ENCODE measurements at places on chromosomes 11 and 22.

DNA sequence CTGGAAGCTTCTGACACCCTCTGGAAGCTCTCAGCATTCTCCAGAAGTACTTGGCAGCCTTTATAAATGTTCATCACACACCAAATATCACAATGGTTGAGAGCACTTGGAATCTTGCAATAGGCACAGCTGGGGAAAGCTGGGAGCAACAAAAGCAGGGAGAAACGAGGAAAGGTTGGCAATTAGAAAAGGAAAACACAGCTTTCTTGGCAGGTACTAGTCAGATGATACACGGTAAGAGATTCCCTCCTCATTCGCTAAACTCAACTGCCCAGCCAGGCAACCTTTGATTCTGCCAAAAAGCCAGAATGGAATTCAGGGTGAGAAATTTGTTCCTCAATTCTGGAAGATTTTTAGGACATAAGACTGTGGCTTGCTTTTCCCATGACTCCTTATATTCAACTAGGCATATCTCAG, 576.9 kb upstream of the ANO5 start:
- peak; percentile 40 for DNase-seq

DNA sequence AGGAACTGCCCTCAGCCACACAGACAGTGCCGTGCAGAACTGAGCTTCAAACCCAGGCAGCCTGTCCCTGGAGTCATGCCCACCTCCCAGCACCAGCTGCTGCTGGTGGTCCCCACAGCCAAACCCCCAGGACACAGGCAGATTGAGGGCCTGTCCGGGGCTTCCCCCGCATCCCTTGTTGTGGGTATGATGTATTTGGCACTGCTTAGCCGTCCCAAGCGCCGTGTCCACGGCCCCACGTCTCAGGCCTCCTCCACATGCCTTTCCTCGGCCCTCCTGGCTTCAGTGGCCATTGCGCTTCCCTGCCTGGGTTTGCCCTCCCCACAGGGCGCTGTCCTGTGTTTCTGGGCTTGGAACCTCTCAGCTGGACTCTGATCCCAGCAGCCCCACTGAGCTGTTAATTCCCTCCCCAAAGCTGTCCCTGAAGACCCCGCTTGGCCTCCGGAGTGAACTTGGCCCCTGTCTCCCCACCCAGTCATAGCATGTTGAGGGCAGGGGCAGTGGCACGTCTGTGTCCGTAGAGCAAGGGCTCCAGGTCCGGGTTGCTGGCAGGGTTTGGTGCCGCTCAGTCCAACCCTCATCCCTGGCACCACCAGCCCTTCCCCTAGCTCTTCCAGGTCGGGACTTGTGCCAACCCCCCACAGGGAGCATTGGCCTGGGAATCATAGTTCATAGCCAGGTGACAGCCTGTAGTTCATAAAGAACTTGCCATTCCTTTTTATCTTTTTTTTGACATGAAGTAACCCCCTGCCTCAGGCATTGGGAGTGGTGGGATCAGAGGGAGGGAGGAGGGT, 34.5 kb upstream of the TEF start:
- no peak for DNase-seq

DNA sequence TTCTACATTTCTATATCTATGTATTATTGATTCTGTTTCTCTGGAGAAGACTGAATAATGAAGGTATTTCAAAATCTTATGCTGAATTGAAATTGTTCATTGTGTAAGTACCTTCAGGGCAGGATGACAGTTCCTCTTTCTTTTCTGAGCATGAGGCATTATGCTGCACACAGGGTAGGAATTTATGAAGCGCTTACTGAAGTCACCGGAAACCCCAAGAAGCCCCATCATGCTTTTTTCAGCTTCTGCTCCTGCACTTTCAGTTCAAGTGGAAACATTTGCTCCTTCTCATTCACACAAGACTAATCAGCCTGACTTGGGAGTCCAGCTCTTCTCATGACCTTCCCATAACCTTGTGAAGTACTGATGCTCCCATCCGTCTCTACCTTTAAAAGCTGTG, 314.7 kb upstream of the SORL1-AS1 start:
- no peak for DNase-seq

DNA sequence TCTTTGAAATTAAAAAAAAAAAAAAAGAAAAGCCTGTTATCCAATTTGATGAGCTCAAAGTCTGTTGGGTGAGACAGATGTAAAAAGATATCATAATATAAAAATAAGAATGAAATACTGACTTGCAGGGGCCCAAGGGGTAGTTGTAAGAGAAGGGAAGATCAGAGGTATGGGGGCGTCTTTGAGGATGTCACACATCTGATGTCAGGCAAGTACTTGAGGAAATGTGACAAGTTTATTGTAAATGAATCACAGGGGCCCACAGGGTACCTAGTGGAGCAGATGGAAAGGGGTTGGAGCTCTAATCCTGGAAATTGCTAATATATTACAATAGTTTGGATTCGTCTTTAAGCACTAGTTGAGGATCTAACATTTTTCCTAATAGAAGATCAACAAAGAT, 131.6 kb downstream of the MAML2 start:
- no peak for DNase-seq

DNA sequence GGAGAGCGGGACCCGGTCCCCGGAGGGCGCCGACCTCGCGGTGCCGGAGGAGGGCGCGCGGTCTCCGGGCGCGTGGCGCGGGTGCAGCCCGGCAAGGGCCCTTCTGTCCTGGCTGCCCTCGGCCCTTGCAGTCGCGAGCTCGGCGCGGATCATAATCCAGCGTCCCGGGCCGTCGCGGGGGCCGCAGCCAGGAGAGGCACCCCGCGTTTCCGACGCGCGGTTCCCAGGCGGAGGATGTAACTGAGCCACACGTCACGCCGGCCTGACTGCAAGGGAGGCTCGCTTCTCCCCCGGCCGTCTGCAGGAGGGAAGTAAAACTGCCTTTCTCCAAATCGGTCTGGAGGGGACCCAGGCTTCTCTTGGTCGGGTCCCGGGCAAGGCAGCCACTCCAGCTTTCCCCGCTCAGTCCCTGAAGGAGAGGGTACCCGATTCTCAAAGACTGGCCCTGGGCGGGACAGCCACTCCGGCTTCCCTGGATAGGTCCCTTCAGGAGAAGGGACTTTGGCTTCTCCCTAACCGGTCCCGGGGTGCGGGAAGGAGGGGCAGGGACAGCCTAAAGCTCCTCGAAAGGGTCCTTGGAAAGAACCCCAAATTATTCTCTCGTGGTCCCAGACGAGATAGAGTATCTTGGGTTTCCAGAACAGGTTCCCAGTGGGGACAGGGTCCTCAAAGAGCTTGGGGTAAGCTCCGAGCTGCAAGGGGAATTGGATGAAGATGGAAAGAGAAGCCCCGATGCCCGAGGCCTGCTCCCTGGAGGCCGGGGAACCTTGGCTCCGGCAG, 836 bp downstream of the SPON1 start:
- DNase-seq = peak; percentile 70

DNA sequence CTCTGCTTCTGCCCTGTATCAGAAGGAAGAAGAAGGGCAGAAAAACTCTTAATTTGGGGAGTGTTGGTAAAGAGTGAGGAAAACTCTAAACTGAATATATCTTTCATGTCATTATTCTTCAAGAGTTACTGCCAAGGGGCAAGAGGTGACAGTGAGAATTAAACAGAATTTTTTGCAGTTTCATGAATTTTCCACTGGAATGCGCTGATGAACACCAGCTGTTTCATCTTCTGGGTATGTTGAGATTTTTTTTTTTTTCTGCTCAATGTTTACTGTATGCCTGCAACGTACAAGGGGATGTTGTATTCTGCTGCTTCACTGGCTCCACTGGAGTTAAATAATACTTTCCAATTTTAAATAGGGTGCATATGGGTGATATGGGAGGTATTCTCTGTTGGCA, 117.8 kb downstream of the FAM76B start:
- DNase-seq = peak; percentile 16

DNA sequence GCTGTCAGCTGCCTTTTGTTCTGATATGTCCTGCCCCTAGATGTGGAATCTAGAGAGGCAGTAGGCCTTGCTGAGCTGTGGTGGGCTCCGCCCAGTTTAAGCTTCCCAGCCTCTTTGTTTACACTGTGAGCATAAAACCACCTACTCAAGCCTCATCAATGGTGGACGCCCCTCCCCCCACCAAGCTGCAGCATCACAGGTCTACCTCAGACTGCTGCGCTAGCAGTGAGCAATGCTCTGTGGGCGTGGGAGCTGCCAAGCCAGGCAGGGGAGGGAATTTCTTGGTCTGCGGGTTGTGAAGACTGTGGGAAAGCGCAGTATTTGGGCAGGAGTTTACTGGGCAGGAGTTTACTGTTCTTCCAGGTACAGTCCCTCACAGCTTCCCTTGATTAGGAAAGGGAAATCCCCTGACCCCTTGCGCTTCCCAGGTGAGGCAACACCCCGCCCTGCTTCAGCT, 98.5 kb downstream of the SMCO4 start:
- DNase-seq = no peak

DNA sequence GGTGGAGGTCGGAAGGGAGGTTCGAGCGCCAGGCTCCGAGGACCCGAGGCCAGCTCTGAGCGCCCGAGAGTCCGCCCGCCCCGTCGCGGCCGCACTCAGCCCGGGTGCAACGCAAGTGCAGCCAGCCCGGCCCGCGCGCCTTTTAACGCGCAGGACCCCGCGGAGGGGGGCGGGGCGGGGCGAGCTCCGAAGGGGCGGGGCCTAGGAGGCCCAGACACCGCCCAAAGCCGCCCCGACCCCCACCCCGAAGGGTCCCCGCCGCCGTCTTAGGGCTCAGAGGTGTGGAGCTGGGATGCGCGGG, at the start of gene PHOX2A:
Gene PHOX2A (minus strand): TSS at position 117 of the 301 bp plus-strand sequence. CDS start 172 bp downstream, outside the sequence.
- no peak for DNase-seq

GRCh38 chr11:7851391-7851790, 54.6 kb upstream of the OR5P2 start:
- DNase-seq = no peak

- no peak for DNase-seq
Measured at GRCh38 chr22:49230194-49230577, 597.5 kb downstream of the BRD1 start.

DNA sequence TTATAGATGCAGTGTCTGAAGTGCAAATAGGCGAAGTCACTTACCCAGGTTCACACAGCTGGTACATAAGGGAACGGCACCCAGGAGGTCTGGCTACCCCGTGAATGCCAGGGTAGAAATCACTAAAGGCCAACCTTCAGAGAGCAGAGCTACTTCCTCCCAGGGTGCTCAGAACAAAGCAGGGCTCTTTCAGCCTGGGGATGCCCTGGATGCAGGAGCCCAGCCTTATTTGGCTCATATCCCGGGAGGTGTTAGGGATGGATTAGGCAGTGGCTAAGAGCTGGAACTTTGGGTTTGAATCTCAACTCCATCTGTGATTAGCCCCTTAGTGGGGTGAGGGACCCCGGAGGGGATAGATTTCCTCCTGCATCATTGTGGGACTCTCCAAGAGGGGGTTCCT, 33.1 kb upstream of the ASPHD2 start:
- DNase-seq = no peak

- DNase-seq = no peak
Measured at GRCh38 chr11:28303477-28304191, 195.4 kb downstream of the METTL15 start.

GRCh38 chr11:10942620-10943019, 84.8 kb upstream of the ZBED5 start:
- DNase-seq = no peak

- peak; percentile 6 for DNase-seq
Measured at GRCh38 chr11:109422870-109423465, 978 bp downstream of the C11orf87 start.

DNA sequence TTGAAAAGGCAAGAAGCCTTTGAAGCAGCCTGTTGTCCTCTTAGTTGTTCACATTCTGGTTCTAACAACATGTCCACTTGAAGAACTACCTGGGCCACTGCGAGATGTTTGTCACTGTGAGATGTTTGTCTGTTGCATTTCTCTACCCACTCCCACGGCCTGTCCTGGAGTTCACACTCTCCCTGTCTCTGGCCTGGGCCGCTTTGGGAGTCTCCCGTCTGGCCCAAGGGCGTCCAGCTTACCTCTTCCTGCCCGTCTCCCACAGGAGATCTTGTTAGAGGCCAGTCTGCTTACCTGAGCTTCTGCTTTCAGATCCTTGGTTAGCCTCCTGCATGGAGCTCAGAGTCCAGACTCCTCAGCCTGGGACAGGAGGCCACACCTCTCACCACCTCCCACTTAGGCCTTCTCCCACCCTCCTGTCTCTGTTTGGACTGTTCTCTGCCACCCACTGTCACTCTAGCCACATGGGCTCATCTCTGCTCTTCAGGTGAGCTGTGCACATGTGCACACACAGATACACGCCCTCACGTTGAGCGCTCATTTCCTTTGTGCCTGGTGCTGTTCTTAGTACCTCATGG, 66.0 kb downstream of the TBC1D22A start:
- DNase-seq = no peak

DNA sequence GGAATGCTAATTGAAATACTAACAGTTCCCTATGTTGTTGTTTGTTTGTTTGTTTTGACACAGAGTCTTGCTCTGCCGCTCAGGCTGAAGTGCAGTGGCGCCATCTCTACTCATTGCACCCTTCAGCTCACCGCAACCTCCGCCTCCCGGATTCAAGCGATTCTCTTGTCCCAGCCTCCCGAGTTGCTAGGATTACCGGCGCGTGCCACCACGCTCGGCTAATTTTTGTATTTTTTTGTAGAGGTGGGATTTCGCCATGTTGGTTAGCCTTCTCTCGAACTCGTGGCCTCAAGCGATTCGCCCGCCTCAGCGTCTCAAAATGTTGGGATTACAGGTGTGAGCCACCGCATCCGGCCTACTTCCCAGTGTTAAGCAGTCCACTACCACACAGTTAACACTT, 42.0 kb downstream of the OR4D9 start:
- DNase-seq = no peak

DNA sequence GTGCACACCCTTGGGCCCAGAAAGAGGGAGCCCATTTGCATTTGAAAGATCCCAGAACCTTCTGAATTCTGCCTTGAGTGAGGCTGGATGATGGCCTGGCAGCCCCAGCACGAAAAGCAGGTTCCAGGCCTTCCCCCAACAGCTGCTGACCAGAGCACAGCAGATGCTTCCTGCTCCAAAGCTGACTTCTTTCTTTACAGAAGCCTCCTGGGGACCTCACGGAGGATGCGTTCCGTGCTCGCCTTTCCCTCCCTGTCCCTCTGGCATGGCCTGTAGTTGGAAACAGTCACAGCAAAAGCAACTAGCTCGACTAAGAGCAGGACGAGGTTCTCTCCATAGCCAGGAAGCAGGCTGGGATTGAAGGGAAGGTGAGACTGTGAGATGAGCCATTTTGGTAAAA, 107.7 kb upstream of the B3GAT1 start:
- peak; percentile 71 for DNase-seq
